Omental fat pad (tissue), 4 donors: ENCODE measurements at places on chromosomes 4 and X. TPM values are rescaled to one million over a fixed set of nuclear protein-coding genes. Genes with fewer than 3 reads are reported as not detected.

GRCh38 chrX:121308276-121308805 lies 260.9 kb downstream of the GLUD2 start:
- DNase-seq = no peak

- no peak for DNase-seq
These were observed 35.4 kb upstream of the CDKL5 start for GRCh38 chrX:18389966-18390365.

The FABP2 gene
- not detected for total RNA-seq

The ADGRG4 gene
- total RNA-seq = under 0.01 TPM

- no peak for DNase-seq
These were observed 70.2 kb upstream of the MAOA start for GRCh38 chrX:43585922-43586321.

The PAQR3 gene
- total RNA-seq = 17.3 TPM

DNA sequence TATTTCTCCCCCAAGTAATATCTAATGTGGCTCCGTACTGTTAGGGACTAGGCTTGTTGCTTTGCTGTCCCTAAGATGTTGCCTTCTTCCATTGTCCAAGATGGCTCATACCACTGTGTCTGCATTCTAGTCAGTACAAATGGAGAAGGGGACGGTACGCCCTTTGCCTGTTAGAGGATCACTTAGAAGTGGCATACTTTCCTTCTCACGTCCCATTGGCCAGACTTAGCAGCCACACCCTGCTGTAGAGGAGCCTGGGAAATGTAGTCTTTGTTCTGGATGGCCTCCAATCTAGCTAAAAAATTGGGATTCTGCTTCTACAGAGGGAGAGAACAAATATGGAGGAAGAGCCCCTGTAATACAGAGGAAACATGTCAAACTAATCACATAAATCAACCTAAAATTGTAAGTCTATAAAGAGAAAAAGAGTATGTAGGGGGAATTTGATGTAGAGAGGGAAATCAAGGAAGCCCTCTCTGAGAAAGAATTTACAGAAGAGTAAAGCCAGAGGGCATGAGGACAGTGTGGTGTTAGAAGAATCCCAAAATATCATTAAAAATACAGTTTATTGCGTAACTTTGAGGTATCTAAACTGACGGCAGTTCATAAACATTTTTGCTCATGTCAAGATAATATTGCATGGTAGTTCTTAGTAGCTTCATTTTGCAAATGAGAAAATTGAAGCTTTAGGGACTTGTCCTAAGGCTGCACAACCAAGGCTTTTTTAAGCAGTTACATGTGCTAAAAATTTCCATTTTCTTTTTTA lies 15.1 kb downstream of the PRIMPOL start:
- DNase-seq = no peak

DNA sequence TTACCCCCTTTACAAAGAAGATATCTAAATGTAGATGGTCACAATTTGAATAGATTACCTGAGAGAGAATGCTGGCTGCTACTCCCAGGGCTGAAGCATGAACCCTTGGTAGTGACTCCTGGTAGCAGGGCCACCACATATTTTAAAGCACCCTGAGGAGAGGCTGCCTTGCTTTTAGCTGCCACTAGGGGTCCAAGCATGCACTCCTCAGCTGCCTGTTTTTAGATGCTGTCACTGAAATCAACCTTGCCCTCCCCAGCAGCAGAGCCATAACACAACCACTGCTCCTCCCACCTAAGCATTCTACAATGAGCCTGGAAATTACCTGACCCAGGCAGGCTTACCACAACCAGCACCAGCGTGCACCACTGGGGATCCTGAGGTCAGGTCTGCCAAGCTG lies 850.9 kb downstream of the FAM133A start:
- no peak for DNase-seq

DNA sequence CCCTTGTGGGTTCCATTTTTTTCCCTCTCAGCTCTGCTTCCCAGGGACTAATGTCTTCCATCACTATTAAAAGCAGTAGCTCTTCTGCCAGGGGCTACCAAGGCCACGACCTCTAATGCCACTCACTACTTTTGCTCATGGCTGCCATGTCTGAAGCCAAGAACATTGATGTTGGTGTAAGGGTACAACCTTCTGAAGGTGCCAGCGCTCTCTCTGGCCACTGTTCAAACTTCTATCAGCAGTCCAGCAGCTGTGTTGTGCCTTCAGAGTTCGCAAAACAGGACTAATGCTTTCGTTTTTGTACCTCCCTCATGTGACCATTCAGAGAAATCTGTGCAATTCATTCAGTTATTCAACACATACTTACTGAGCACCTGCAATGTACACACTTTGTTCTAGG lies 121.5 kb upstream of the ENPEP start:
- no peak for DNase-seq

GRCh38 chr4:145731028-145731427 lies 51.1 kb downstream of the C4orf51 start:
- DNase-seq = no peak

The DRD5 gene
- total RNA-seq = not detected

DNA sequence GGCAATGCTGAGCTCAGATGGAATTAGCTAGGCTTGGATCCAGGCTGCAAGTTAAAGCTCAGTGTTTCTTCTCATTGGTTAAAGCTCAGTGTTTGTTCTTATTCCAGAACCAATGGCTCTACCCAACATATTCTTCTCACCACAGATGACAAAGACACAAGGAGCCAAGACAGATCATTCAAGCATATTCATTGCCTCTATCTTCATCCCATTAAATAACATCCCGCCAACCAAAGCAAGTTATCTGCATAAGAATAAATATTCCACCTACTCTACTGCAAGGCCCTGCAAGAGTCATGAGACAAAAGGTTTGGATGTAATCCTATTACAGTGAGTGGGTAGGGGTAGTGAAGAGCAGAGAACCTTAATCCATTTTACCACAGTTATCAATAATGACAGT lies 766.5 kb downstream of the C4orf33 start:
- DNase-seq = no peak

The LNX1 gene
- 7.2 TPM for total RNA-seq

- DNase-seq = no peak
These were observed at the start of gene SERTM2 for GRCh38 chrX:111511477-111511876. Gene SERTM2 (plus strand): TSS chrX:111511645. CDS start chrX:111518858, 7,213 bp downstream.

GRCh38 chr4:187256897-187257296 lies 533.2 kb upstream of the FAT1 start:
- no peak for DNase-seq

The MAGEA4 gene
- total RNA-seq = not detected

The SPRY1 gene
- total RNA-seq = 308 TPM

The HERC5 gene
- 5.6 TPM for total RNA-seq

The CSAG3 gene
- total RNA-seq = not detected

The PCDH19 gene
- total RNA-seq = 0.74 TPM

GRCh38 chr4:173334891-173335752 lies 964 bp upstream of the HMGB2 start:
- no peak for DNase-seq

- DNase-seq = no peak
These were observed 53.6 kb downstream of the BLTP1 start for GRCh38 chr4:122205687-122206086.

- DNase-seq = no peak
These were observed 42.7 kb downstream of the METAP1 start for GRCh38 chr4:99038213-99038612.

DNA sequence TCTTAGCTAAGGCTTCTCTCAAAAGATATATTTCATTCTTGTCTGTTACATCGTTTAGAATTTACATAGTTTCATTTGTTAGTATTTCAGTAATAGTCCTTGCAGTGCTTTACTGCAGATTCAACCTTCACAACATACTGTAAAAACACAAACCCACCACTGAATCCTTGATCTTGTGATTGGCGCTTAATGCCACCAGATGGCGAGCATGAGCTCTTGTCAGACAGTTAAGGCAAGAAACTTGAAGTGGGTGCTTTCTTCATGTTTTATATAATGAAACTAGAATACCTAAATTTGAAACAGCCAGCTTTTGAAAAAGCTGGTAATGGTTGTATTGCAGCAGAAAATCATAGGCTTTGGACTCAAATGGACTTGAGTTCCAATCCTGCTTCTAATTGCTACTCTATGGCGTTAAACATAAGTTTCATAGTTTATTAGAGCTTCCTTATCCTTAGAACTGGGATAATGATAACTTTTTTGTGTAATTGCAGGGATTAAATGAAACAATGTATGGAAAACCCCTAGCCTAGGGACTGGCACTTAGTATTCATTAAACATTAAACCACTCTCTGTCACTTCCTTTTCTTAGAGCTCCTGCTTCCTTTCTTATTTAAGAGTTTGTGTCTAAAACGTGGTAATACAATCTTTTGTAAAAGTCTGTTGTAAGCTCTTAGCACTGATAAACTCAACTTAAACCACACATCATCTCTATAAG lies 95.1 kb downstream of the USP9X start:
- DNase-seq = peak; percentile 32

GRCh38 chr4:183392377-183392776 lies 52.1 kb upstream of the CDKN2AIP start:
- no peak for DNase-seq

The RHOXF1 gene
- total RNA-seq = not detected

DNA sequence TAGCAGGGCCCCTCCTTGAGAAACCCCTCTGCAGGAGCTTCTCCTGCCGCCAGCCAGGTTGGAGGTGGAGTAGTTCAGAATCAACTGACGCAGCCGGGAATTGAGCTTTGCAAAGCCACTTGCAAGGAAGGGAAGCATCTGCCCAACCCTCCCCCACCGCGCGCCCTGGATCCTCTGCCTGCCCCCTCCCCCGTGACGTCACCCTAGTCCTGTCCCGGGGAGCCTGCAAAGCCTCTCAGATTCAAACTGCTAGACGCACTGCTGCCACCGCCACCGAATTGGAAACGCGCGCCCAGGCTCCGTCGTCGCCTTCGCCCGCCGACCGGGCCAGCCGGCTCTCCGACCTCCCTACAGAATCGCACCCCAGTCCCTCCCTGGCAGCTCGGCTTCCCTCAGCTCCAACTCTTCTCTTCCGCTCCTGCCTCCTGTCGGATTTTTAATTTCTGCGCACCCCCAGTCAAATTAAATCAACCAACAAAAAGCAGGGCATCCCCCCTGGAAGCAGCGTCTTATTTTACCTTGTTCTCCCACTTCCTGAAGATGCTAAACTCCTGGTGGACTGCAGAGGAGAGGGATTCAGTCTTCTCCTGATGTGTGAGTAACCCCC lies 3.8 kb downstream of the SLITRK2 start:
- no peak for DNase-seq

The RTL5 gene
- 6.9 TPM for total RNA-seq

The PHOX2B gene
- total RNA-seq = not detected

The PDE5A gene
- 11.6 TPM for total RNA-seq

GRCh38 chrX:107775734-107776511 lies at the start of gene TSC22D3:
Gene TSC22D3 (minus strand): TSS chrX:107775787. CDS start chrX:107775419, 368 bp downstream.
- DNase-seq = no peak

The ATP7A gene
- 7.4 TPM for total RNA-seq

The MAGEB10 gene
- not detected for total RNA-seq

DNA sequence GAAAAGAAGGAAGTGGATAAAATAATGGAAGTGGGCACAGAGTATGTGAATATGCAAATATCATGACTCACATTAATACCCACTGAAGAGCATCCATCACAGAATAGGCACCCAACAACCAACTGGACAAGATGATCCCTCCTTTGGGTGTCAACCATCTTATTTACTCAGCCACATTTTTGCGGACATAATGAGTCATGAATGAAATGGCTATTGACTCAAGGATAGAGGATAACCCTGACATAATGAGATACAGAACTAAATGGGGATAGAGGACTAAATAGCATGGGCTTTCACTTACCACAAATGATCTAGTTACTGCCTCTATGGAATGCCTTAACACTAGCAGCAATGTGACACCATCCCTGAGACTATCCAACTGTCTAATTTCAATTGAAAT lies 224.7 kb downstream of the ANTXR2 start:
- DNase-seq = no peak

DNA sequence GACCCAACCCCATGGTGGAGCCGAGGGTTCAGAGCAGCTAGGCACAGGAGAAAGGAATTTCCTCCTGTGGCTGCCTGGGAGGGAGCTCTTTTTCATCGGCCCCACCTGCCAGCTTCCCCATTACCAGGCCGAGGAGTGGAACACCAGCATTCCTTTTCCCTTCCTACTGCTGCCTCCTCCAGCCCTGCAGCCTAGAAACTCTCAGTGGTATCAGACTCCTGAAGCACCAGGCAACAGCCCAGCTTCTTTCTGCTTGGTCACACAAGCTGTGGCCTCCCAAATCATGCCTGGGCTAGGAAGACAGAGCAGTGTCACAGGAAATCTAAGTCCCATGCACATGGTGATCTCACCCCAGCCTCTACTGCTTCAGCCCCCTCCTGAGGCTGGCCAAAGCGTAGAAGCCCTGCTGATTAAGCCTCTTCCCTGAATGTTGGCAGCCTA lies 30.1 kb downstream of the RTL5 start:
- DNase-seq = no peak

- peak; percentile 32 for DNase-seq
These were observed 93.6 kb upstream of the RASGEF1B start for GRCh38 chr4:81565142-81565870.

DNA sequence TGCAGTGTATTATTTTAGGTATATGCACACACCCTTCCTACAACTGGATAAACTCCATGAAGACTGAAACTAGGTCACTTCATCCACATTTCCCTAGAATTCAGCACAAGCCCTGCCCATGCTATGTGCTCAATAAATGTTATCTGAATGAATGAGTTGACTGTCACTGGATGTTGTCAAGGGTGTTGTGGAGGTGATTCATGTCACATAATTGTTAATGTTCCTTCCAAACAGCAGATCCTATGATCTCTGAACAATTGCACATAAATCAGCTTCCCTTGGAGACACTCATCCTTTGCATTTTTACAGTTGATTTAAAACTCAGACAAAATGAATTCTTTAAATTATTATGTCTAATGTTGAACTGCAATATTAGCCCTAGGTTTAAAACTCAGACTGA lies 154.7 kb downstream of the TSPAN5 start:
- DNase-seq = no peak

- DNase-seq = no peak
These were observed 2089.6 kb upstream of the TENM3 start for GRCh38 chr4:180153587-180153986.

DNA sequence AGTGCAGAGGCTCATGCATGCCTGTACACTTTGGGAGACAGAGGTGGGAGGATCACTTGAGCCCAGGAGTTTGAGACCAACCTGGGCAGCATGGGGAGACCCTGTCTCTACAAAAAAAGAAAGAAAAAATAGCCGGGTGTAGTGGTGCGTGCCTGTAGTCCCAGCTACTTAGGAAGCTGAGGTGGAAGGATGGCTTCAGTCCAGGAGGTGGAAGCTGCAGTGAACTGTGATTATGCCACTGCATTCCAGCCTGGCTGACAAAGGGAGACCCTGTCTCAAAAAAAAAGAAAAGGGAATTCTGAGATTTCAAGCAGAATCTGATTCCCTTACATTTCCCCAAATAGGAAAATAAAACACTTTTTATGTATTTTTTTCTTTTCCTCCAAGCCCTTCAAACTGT lies 83.5 kb downstream of the SYNPO2 start:
- no peak for DNase-seq

The BANK1 gene
- 7.7 TPM for total RNA-seq

The NLGN3 gene
- 1.7 TPM for total RNA-seq
